Keratinocyte (primary cell): ENCODE measurements at places on chromosomes 1 and 21.

GRCh38 chr21:36446301-36446700 is 33.6 kb downstream of the CLDN14 start:
- DNase-seq, result no peak

DNA sequence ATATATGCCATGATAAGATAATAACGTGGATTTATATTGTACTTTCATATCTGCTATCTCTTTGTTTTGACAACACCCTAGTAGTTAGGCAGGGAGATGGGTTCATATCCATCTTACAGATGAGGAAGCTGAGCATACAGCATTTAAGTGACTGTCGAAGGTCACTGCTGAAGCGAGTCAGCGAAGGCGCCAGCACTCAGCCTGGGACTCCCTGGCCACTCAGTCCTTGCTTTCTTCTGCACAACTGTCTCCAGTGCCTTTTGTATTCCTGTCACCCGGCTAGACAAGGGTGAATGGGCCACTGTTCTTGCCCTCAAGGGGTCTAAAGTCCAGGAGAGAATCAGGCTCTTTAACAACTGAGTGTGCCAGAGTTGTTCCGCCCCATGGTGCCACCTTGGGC is 3.1 kb downstream of the ARHGEF10L start:
- no peak for DNase-seq

DNA sequence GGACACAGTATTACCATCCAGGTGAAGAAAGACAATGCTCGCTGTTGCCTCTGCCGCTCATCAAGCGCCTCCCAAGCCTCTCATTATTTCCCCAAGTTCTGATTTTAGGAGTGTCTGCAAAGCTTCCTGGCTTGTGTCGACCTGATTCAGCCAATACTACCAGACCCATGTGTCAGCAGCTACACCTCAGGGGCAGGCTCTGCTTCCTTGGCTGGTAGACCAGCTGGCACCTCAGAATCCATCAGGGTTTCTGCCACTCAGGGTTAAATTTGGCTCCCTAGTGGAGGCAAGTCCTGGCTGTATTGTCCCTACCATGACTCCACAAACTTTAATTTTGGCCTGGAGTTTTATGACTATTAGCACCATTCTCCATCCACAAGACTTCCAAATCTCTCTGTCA is 35.4 kb downstream of the SUSD4 start:
- no peak for DNase-seq

- DNase-seq, result no peak
These were observed 17.9 kb downstream of the UBL4B start for GRCh38 chr1:110130113-110130591.

DNA sequence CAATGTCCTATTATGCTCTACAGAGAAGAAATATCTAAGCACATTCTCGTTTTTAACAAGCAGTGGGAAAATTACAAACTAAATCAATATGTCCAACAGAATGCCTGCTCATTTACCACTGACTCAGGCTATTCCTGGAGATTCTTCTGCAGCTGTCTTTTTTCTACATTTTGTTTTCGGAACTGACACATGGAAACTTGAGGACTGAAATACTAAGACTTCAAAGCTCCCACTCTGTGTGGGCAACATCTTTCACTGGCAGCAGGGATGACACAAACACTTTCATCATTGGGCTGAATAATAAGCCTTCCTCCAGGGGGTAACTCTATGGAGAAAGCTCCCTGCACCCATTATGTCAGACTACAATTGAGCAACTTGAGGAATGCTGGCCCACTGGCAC is 175.5 kb upstream of the NCAM2 start:
- no peak for DNase-seq

DNA sequence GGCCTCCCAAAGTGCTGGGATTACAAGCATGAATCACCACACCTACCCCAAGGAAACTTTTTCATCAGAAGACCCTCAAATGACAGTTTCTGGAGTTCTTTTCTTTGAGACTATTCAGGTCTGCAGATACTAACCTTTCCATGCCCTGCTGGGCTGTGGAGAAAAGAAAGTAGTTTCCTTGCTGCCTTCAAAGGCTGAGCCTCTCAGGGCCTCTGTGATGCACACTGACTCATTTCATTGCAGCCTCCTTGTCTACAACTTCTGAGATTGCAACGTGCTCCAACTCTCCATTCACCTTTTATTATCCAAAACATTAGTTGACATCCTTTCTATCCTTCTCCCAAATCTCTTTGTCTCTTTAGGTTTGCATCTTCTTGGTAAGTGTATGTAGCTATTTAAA is 8.8 kb upstream of the SAMSN1 start:
- no peak for DNase-seq
